Endothelial cell (in vitro differentiated cells): ENCODE measurements at places on chromosomes 1 and 21. TPM values are rescaled to one million over a fixed set of nuclear protein-coding genes. Genes with fewer than 3 reads are reported as not detected.

GRCh38 chr1:20126806-20127440 is 7.6 kb upstream of the PLA2G2D start:
- no peak overlapping the region for H3K27ac ChIP-seq
- peaks cover 1% of the 10 kb centered on the region for H3K36me3 ChIP-seq
- no peak overlapping the region for H3K4me3 ChIP-seq
- DNase-seq, result no peak
- no peaks in the 10 kb centered on the region for H3K4me1 ChIP-seq
- peaks cover 5% of the 10 kb centered on the region for H3K27me3 ChIP-seq

DNA sequence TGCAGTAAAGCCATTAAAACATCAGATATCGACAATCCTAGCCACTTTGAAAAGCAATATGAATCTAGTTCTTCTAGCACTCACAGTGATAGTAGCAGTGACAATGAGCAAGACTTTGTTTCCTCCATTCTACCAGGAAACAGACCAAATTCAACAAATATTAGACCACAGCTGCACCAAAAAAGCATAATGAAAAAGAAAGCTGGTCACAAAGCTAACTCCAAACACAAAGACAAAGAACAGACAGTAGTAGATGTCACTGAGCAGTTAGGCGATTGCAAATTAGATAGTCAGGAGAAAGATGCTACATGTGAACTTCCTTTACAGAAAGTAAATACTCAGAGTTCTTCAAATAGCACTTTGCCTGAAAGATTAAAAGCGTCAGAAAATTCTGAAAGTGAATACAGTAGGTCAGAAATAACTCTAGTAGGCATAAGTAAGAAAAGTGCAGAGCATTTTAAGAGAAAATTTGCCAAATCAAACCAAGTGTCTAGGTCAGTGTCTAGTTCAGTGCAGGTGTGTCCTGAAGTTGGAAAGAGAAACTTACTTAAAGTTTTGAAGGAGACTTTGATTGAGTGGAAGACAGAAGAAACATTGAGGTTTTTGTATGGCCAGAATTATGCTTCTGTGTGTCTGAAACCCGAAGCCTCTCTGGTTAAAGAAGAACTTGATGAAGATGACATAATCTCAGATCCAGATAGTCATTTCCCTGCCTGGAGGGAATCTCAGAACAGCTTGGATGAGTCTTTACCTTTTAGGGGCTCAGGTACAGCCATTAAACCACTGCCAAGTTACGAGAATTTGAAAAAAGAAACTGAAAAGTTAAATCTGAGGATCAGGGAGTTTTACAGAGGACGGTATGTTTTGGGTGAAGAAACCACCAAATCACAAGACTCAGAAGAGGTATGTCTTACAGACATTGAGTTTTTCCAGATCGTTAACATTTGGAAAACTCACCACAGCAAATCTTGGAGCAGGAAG is 24.9 kb downstream of the RPAP2 start:
- no peaks in the 10 kb centered on the region for H3K27me3 ChIP-seq
- H3K36me3 ChIP-seq, result peaks cover 52% of the 10 kb centered on the region
- H3K27ac ChIP-seq, result no peak overlapping the region

DNA sequence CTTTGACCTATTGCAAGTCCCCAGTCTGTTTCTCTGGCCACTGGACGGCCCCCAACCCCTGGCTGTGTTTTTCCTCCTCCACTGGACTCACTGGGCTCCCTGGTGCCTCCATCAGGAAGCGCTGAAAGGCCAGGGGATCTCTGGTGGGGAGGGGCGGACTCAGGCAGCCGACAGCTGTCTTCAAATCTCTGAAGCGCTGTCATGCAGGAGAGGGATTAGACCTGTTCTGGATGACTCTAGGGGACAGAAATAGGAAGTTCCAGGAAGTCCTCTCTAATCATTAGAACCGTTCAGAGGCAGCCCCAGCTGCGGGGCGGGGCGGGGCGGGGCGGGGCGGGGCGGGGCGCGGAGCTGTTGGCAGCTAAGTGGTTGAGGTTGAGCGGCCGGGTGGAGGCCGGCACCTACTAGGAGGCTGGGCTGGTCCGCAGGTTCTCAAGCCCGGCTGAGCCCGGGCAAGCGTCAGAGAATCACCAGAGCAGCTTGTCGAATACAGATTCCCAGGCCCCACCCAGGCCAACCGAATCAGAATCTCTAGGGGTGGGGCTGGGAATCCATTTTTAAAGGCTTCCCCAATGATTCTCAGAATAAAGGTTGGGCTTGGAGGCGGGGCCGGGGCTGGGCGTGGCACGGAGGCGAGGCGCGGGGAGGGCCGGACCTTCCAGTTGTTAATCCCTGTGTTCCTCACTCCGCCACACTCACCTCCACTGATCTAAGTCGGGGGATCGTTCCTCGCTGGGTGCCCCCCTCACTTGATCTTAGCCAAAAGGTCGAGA is 11.4 kb upstream of the PHLDA3 start:
- H3K27ac ChIP-seq, result no peak overlapping the region
- peaks cover 10% of the 10 kb centered on the region for H3K27me3 ChIP-seq
- DNase-seq, result peak; percentile 49
- peak overlapping the region; percentile 71 for H3K4me3 ChIP-seq
- H3K36me3 ChIP-seq, result peaks cover 5% of the 10 kb centered on the region

Gene TRNAU1AP
- 39.6 TPM for total RNA-seq
